ENCODE measurements at places on chromosomes 7 and 10. TPM values are rescaled to one million over a fixed set of nuclear protein-coding genes. Genes with fewer than 3 reads are reported as not detected.

DNA sequence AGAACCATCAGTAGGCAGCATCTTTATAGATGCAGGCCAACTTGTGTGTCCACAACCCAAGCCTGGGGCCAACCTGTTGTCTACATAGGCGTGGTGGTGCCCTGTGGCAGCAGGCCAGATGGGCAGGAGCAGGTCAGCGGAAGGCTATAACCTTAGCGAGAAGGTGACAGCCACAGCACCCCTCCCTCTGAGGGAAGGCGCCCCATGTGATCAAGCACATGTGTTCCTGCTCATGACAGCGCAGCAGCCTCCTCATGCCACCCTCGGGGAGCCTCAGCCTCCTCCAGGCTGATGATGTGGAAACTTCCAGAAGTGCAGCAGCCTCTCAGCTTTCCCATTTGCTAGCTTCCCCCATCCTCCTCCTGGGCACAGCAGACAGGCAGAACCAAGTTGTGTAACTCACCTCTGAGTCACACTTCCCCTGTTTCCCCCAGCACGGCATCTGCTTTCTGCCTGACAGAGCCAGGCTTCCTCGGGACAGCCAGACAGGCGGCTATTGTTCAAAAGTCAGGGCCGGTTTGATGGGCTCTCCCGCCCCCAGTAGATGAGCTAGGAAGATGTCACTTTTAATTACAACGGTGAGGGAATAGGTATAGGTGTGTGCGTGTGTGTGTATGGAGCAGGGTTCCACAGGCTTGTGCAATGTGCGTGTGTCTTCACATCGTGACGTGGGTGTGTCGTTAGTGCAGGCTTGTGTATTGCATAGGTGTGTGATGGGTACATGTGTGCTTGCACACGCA, 312.0 kb upstream of the ZMIZ1 start:
- H3K4me1 ChIP-seq = no peaks in the 10 kb centered on the region
- no peaks in the 10 kb centered on the region for H3K27me3 ChIP-seq
- H3K27ac ChIP-seq = peak overlapping the region; percentile 72
- DNase-seq = peak; percentile 95

OPN4 gene
- total RNA-seq = not detected

GRCh38 chr7:233249-234035, 41.1 kb downstream of the FAM20C start:
- H3K27ac ChIP-seq = peak overlapping the region; percentile 97
- H3K36me3 ChIP-seq = no peaks in the 10 kb centered on the region

DNA sequence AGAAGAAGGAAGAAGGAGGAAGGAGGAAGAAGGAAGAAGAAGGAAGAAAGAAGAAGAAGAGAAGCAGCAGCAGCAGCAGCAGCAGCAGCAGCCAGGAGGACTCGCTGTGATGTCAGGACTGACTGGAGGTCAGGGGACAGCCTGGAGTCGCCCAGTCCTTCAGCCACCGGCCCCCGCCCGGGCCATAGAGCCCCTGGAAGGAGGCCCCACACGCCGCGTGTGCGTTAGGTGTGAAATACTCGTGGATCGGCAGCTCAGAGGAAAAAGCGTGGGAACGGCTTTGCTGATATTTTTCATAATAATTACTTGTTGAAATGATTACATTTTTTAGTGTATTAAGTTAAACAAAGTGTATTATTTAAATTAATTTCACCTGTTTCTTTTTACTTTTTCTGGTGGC, 48.4 kb downstream of the UNCX start:
- H3K4me3 ChIP-seq = no peak overlapping the region
- DNase-seq = no peak
- H3K27me3 ChIP-seq = peaks cover 2% of the 10 kb centered on the region
- no peak overlapping the region for H3K27ac ChIP-seq
- H3K36me3 ChIP-seq = no peaks in the 10 kb centered on the region

All from sigmoid colon (tissue), 7 donors.